ENCODE measurements at places on chromosomes 16 and 17.

DNA sequence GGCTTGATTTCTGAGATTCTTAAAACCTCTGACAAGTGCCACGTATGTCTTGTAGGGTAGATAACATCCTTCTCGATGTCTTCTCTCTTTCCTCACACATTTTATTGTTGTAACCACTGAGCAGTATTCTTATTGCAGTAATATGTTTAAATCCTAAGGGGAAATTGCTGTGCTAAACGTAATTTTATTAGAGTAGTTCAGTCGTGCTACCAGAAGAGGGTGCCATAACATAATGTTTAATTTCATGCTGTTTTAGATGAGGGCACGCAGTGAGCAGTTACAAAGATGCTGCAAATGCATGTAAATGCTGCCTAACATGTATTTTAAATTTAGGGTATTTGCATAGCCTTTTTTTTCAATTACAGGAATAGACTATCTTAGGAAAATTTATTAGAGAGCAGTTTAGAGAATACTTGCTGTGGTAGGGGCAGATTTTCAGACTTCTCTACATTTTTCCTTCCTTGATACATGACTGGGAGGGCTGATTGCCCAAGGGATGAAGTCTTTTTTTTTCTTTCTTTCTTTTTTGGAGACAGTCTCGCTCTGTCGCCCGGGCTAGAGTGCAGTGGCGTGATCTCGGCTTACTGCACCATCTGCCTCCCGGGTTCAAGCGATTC, 51.7 kb downstream of the GAN start:
- DNase-seq: peak; percentile 74

DNA sequence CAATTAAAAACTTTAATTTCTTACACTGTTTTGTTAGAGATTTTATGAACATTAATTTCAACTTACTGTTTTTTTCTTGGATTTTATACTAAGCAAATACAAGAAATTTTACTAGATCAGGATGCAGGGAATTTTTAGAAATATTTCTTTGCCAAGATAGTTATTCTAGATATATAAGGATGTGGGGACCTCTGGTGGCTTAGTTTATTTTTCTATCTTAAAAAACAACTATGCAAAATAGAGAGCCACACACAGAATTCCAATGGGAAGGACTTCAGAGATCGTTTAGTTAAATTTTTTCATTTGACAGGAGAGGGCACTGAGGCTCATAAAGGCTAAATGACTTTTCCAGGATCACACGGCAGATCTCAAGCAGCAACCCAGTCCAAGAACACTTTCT, 23.0 kb upstream of the CAPNS2 start:
- peak; percentile 57 for DNase-seq

DNA sequence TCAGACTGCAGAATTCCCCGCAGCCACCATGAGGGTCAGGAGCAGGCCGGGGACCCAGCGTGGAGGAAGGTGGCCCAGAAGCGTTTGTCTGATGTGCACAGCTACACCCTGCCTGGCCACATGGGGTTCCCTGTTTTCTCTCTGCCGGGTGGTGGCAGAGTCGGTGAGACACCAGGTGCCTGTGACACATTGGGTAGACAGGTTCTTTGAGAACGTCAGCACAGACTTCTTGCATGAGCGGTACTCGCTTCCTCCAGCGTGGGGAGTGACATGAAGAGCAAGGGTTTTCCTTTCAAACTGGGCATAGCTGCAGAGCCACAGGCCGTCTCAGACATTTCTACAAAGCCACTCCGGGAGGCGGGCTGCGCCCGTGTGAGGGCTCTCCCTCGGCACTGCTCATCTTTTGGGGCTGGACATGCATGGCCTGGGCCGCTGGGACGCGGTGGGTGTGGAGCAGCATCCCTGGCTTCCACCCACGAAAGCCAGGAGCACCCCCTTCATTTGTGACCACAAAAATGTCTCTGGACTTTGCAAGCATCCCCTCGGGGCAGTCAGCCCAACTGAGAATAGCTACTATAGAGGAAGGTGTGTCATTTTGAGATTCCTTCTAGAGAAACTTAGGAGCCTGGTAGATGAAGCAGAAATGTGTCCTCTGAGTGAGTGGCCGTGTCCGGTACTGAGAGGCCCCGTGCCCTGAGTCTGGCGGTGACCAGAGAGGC, 26.0 kb downstream of the NME3 start:
- DNase-seq: no peak

GRCh38 chr16:70601576-70602575, 44.5 kb upstream of the IL34 start:
- DNase-seq: no peak

- DNase-seq: peak; percentile 48
Measured at GRCh38 chr16:75250809-75251279, 580 bp downstream of the BCAR1 start.

DNA sequence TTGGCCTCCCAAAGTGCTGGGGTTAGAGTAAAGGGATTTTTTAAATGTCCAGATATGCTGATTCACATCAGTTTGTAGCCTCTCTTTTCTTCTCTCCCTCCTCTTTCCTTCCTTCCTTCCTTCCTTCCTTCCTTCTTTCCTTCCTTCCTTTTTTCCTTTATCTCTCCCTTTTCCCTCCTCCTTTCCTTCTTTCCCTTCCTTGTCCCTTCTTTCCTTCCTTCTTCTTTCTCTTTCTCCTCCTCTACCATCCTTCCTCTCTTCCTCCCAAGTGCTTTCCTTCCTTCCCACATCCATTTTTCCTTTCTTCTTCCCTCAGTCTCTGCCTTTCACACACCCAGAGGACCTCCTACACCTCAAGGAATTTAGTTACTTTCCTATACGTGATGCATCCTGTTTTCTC, 671.8 kb downstream of the HS3ST4 start:
- no peak for DNase-seq
